ENCODE measurements at places on chromosomes 2 and 18.

GRCh38 chr2:200964498-200964897 is 1.0 kb upstream of the ORC2 start:
- no peak for DNase-seq

GRCh38 chr2:149587950-149588487 is 444 bp upstream of the MMADHC start:
- DNase-seq, result no peak

GRCh38 chr2:84838434-84839145 is 42.3 kb downstream of the TRABD2A start:
- no peak for DNase-seq

- no peak for DNase-seq
Measured at GRCh38 chr2:188622601-188623260, 331.1 kb downstream of the GULP1 start.

GRCh38 chr2:177234267-177234666 is 21.7 kb downstream of the HNRNPA3 start:
- no peak for DNase-seq

DNA sequence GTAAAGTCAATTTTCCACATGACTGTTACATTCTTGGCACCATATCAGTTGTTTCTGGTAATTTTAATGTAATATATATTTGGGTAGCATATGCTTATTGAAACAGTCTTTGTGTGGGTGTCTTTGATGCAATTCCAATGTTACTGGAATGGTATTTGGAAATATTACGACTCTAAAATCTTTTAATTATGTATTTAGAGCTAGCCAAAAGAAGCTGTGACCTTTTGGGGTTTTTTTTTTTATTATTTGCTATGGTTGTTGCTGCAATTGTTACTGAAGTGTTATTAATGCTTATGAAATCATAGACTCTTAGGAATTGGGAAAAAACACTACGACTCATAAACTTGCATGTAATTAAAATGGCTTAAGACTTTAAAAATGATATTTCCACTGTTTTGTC is 95.9 kb downstream of the AOX1 start:
- no peak for DNase-seq

Data from hematopoietic multipotent progenitor cell treated with erythropoietin and hydrocortisone succinate and interleukin-3 and kit ligand, for 15 days (in vitro differentiated cells).